Stimulated activated CD8-positive, alpha-beta memory T cell treated with anti-CD3 and anti-CD28 coated beads, Interleukin-2, amount 100 ng/mL, for 1 hour (primary cell): ENCODE measurements at places on chromosomes 7 and 10.

GRCh38 chr7:103715376-103716120 is 269.5 kb upstream of the SLC26A5 start:
- no peak for DNase-seq

- DNase-seq: no peak
These were observed 237.2 kb downstream of the BUB3 start for GRCh38 chr10:123391275-123392028.

- DNase-seq: no peak
These were observed 26.8 kb downstream of the COBL start for GRCh38 chr7:51289623-51290303.

- no peak for DNase-seq
These were observed 4.9 kb downstream of the PKD2L1 start for GRCh38 chr10:100325158-100325557.

GRCh38 chr10:45377858-45378257 is 3.8 kb downstream of the ALOX5 start:
- DNase-seq: no peak

DNA sequence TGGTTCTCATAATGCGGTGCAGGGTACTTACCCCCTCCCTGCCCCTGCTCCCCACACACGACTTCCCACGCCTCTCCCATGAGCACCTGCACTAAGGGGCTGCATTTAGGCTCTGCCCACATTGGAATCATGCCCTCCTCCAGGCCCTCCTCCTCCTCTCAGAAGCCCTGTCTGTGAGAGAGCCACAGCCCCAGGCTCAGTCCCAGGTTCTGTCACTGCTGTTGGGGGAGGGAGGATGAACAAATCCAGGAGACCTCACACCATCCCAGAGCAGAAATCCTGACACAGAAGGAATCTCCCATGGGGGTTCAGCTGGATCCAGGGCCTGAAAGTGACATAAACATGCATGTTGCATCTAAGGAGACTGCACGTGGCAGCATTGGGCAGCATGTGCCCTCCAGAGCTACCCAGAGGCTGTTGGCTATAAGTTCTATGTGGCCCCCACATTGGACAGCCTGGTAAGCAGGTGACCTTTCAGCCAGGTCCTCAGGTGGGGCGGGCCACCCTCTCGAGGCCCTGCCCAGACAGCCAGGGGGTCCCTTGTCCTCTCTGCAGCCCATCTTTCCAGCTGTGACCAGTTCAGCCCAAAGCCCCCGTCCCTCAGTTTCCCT is 1.6 kb upstream of the PILRA start:
- no peak for DNase-seq

DNA sequence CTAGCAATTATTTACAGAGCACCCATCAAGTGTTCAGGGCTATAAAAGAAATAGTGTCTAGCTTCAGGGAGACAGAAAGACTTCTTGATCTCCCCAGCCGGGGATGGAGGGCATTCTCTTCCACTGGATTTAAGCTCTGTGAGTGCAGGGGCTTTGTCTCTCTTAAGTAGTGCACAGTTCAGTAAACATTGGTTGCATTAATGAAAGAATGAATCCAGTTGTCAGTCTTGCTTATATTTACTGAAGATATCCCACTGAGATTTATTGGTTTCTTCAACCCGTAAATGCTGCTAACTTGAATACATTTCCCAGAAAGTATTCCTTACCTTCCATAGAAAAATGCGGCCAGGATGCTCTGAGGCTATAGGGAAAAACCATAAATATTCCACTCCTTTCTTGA is 41.9 kb downstream of the AUTS2 start:
- DNase-seq: no peak

DNA sequence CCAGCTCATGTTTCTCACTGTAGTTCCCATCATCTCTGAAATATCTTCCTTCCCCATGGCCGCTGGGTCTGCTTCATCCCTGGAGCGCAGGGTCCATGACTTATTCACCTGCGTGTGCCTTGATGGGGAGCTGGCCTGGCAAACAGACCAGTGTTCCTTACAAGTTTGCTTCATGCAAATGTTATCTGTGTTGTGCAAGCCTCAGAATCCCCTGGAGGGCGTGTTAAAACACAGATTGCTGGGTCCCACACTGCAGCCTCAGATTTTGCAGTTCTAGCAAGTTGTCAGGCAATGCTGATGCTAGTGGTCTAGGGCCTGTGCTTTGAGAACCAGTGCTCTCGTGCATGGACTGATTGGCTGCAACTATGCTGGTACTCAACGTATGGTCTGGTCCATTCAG is 7.2 kb upstream of the DMBT1 start:
- no peak for DNase-seq

DNA sequence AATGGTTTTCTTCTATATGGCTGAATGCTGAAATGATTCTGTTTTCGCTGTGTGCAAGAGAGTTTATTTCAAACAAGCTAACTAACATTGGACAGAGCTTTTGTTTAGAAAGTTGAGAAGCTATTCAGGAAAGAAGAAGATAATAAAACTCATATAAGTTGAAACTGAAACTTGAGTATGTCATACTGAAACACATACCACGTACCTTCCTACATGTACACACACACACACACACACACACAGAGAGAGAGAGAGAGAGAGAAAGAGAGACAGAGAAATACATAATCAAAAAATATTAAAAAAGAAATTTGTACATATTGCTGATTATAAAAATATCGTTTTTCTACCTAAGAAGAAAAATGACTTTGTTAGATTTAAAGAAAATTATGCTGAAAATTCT is 561.9 kb upstream of the KCND2 start:
- DNase-seq: no peak

DNA sequence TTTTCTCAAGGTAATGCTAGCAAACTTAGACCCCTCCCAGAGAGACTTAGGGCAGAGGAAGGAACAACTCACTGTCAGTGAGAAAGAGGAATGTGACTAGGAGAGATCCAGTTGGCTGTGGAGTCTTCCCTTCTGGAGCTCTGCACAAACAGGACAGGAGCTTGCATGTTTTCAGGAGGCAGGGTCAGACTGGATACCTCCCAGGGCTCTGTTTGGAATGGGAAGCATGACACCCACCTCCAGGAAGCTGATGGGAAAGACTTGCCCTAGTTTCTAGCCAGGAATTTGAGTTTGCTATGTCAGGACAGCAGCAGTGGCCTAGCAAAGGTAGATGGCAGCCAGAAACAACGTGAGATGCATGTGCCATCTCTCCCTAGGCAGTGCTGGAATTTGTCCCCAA is 40.6 kb downstream of the GHRHR start:
- no peak for DNase-seq

DNA sequence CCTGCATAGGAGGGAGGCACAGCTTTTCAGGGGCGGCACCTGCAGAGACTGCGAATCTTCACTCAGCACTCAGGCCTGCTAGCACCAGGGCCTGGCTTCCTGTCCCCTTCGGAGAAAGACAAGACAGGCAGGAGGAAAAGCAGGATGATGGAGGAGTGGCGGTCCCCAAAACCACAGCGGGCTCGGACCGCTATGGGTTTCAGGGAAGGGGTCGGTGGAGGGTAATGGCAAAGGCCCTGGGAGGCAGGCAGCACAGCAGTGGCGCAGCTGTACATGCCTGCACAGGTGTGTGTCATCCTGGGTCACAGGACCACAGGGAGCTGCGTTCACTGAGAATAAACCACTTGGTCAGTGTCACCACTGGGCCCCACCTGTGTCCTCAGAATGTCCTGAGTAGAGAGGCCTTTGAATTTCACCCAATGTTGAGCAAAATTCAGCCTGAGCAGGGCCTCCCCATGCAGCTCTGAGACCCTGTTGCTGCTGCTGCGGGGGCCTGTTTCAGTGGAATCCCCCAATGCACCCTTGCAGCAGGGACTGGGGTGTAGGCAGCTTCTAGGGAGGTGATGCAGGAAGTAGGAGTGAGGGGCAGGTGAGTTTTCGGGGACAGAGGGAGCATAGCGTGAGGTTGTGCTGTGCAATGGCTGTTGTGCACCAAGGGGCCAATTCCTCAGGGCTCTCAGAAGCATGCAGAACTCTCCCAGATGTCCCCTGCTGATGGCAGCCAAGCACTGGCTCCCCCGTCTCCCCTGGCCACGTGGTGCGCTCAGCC is 90.6 kb upstream of the PPP2R2D start:
- no peak for DNase-seq

- DNase-seq: no peak
These were observed 536.8 kb upstream of the DPP6 start for GRCh38 chr7:153515359-153515758.

DNA sequence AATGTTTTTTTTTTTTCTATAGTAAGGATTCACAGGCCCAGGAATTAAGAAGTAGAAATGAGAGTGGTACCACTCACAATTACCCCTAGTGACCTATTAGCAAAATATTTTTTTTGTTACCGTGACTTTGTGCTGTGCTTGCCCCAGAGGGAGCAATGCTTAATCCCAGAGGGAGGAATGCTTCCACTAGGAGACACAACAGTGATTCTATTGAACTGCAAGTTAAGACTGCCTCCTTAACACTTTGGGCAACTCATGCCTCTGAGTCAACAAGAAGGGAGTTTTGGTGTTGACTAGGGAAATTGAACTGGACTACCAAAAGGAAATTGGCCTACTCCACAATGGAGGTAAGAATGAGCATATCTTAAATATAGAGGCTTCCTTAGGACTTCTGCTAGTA is 17.2 kb upstream of the MEOX2 start:
- no peak for DNase-seq

GRCh38 chr10:37680243-37680683 is 177.1 kb downstream of the ZNF248 start:
- no peak for DNase-seq
